CD4-positive, alpha-beta memory T cell (primary cell): ENCODE measurements at places on chromosomes 4 and X. TPM values are rescaled to one million over a fixed set of nuclear protein-coding genes. Genes with fewer than 3 reads are reported as not detected.
A peak's percentile ranks its signal among the peaks of the same experiment; 100 is the strongest.

DNA sequence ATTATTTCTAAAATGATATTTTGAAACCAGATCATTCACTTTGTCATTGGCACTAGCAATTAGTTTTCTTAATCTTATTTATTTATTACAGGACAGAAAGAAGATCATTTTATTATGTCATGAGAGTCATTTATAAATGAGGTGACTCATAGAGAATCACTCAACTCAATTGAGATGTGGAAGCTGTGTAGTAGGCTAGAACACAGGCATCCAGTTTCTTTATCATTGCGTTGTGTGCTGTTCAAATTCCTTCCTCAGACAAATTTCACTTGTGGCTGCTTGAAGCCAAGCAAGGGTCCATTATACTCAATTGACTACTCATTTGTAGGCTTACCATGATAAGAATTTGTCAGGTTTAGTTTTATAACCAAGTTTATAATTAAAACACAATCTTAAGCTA lies 87.6 kb downstream of the MRPL1 start:
- H3K36me3 ChIP-seq: no peaks in the 10 kb centered on the region
- H3K27me3 ChIP-seq: no peaks in the 10 kb centered on the region

Gene RBM46
- total RNA-seq: not detected

Gene ALAS2
- total RNA-seq: not detected

Gene CDX4
- not detected for total RNA-seq

Gene GYPE
- 0.58 TPM for total RNA-seq

- DNase-seq: no peak
- H3K27ac ChIP-seq: no peak overlapping the region
- H3K36me3 ChIP-seq: no peaks in the 10 kb centered on the region
- no peaks in the 10 kb centered on the region for H3K27me3 ChIP-seq
- H3K4me1 ChIP-seq: no peaks in the 10 kb centered on the region
- no peak overlapping the region for H3K4me3 ChIP-seq
Measured at GRCh38 chr4:183541010-183541751, 36.3 kb downstream of the ING2 start.

Gene TCEAL6
- not detected for total RNA-seq

Gene LRP2BP
- total RNA-seq: 1.9 TPM

DNA sequence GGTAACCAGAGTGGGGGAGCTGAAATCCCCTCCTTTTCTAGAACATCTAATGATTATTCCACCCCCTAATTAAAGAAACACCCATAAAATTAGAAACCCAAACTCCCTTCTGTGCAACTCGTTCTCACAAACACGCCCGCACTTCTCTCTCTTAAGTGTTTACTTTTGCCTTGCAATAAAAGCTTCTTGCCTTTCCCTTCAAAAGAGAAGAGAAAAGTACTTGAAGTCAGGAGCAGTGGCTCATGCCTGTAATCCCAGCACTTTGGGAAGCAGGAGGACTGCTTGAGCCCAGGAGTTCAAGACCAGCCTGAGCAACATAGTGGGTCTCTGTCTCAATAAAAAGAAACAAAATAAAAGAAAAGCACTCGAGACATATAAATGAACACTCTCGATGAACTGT lies 3.6 kb upstream of the GPR173 start:
- H3K4me1 ChIP-seq: no peaks in the 10 kb centered on the region
- no peak overlapping the region for H3K4me3 ChIP-seq
- no peak overlapping the region for H3K27ac ChIP-seq
- no peak for DNase-seq
- H3K27me3 ChIP-seq: no peaks in the 10 kb centered on the region

DNA sequence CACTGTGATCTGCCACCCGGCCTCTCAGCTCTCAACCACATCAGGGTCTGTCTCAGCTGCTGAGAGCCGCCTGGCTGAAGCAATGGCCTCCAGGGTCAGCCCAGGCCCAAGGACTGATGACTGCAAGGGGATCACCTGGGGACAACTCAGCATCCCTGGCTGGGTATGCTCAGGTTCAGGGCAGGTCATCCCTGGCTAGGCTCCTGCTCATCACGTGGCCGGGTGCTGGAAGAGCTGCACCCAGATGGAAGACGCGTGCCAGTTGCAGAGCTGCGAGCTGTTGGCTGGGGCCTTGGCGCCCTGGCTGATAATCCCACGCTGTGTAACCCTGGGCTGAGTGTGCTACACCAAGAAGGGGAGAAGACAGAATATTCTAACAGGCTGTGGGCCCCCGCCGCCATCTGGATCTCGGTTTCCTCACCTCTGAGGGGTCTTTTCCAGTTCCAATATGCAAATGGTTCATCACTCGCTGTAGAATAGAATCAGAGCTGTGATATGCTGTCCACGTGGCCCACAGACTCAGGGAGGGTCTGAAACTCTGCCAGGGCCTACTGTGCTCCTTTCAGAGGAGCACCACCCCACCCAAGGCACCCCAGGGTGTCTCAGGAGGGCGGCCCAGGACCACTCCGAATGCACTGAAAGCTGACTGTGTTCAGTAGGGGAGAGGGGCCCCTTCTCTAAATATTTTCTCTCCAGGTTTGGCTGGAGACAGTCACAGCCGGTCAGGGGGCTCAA lies 338.8 kb downstream of the BCOR start:
- no peaks in the 10 kb centered on the region for H3K36me3 ChIP-seq
- no peak overlapping the region for H3K4me3 ChIP-seq
- no peaks in the 10 kb centered on the region for H3K4me1 ChIP-seq

DNA sequence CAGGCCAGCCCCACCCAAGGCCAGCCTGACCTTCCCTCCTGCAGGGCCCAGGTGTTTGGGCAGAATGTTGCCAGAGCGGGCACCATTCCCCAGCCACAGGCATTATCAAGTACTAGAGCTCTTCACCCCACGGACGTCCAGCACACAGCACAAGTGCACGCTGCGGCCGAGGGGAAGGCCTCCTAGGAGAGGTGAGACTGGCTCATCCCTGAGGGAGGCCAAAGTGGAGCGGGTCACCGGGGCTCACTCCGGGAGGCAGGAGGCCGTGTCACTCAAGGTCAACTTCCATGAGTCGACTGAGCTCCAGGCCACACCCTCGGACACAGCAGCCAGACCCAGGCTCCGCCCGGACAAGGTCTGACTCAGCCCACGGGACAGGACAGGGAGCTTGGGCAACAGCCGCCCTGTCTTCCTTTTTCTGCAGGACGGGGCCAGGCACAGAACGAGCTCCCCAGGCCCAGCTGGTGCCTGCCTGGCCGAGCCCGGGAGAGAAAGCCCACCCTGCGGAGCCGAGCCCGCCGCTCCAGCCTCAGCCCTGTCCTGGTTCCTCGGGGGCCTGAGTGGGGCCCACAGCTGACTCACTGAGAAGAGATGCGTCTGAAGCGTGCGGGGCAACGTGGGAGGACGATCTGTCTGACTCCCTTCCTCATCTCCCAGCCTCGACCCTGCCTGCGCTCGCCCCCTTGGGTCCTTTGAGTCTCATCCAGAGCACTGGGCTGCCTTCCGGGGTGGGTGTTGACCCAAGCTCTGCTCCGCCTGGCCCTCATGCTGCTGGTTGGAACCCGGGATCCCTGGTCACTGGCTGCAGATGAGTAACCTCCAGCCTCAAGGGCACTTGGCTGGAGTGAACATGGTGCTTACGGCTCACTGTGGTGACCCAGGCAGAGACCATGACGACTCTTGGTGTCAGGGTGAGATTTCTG lies 1.6 kb downstream of the SLC49A3 start:
- H3K27ac ChIP-seq: no peak overlapping the region
- no peaks in the 10 kb centered on the region for H3K36me3 ChIP-seq
- peaks cover 6% of the 10 kb centered on the region for H3K4me1 ChIP-seq
- no peak for DNase-seq

- no peak overlapping the region for H3K27ac ChIP-seq
- H3K4me1 ChIP-seq: no peaks in the 10 kb centered on the region
- no peaks in the 10 kb centered on the region for H3K36me3 ChIP-seq
- DNase-seq: no peak
Measured at GRCh38 chr4:59818656-59819055, 1381.5 kb upstream of the ADGRL3 start.

DNA sequence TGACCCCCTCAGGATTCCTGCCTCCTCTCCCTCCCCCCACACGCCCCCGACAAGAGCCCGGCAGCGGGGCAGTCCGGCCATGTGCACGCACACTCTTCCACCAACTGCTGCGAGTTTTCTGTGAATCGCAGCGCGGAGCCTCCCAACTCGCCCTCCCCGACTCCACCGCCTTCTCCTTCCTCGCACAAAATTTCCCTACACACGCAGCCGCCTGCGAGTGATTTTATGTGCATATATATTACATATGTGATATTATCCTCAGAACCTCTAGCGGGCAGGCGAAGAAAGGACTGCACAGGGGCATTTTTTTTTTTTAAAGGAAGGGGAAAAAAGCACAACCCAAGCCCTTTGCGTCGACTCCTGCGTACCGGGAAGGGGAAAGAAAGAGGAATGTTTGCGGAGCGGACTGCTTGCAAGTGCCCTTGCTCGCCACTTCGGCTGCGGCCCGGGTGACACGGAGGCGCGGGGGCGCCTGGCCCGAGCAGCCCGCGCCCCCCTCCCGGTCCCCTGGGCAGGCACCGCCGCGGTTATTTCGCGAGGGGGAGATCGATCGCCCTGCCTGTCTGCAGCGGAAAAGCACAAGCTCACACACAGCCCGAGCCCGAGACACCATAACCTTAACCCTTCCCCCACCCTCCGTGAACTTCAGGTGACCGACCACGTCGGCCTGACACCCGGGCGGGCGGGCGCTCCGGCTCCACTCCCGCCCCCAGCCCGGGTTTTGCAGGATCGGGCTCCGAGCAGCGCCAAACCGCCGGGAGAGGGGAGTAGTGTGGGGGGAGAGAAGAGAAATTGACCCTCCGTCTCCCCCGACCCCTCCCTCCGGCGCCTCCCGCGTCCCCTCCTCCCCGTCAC lies 2.3 kb downstream of the ZNF827 start:
- H3K4me1 ChIP-seq: peaks cover 15% of the 10 kb centered on the region
- H3K27me3 ChIP-seq: no peaks in the 10 kb centered on the region
- peak; percentile 68 for DNase-seq
- H3K4me3 ChIP-seq: peak overlapping the region; percentile 73

DNA sequence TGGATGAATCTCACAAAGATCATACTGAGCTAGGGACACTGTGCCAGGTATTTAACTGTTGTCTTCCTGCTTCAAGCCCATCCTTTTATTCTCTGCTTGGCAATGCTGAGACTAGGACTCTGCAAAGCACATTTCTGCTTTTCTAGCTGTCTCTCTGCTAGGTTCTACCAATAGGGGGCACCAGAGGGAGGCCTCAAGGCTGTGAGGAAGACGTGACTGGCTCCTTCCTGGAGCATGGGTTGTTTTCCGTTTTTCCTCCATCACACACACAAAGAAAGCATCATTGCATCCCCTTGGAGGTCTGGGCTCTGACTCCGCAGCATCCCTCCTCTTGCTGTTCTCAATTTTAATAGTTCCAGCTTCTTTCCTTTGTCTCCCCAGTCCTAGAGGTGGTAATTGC lies 10.9 kb upstream of the DCTD start:
- no peak for DNase-seq
- no peaks in the 10 kb centered on the region for H3K27me3 ChIP-seq
- H3K4me3 ChIP-seq: no peak overlapping the region

- H3K4me1 ChIP-seq: no peaks in the 10 kb centered on the region
- H3K4me3 ChIP-seq: no peak overlapping the region
- H3K27me3 ChIP-seq: no peaks in the 10 kb centered on the region
- H3K27ac ChIP-seq: no peak overlapping the region
Measured at GRCh38 chrX:19291086-19291485, 52.6 kb upstream of the PDHA1 start.

GRCh38 chrX:10750581-10750980 lies 130.2 kb upstream of the MID1 start:
- no peak overlapping the region for H3K4me3 ChIP-seq
- H3K27ac ChIP-seq: no peak overlapping the region
- DNase-seq: no peak
- no peaks in the 10 kb centered on the region for H3K36me3 ChIP-seq
- no peaks in the 10 kb centered on the region for H3K27me3 ChIP-seq
- H3K4me1 ChIP-seq: no peaks in the 10 kb centered on the region

DNA sequence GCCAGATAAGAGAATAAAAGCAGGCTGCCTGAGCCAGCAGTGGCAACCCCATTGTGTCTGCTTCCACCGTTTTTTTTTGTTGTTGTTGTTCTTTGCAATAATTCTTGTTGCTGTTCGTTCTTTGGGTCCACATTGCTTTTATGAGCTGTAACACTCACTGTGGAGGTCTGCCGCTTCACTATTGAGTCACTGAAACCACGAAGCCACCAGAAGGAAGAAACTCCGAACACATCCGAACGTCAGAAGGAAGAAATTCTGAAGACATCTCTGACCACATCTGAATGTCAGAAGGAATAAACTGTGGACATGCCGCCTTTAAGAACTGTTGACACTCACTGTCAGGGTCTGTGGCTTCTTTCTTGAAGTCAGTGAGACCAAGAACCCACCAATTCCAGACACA lies 110.5 kb downstream of the PCDH18 start:
- H3K4me3 ChIP-seq: no peak overlapping the region
- H3K27ac ChIP-seq: no peak overlapping the region
- H3K36me3 ChIP-seq: no peaks in the 10 kb centered on the region
- no peak for DNase-seq

GRCh38 chr4:53490965-53491622 lies 100.2 kb downstream of the LNX1 start:
- no peaks in the 10 kb centered on the region for H3K4me1 ChIP-seq
- no peak overlapping the region for H3K27ac ChIP-seq
- no peaks in the 10 kb centered on the region for H3K27me3 ChIP-seq

Gene ETDB
- not detected for total RNA-seq

Gene ANKRD17
- 58.4 TPM for total RNA-seq

Gene ADH1B
- not detected for total RNA-seq

- H3K27me3 ChIP-seq: no peaks in the 10 kb centered on the region
- no peaks in the 10 kb centered on the region for H3K36me3 ChIP-seq
- H3K4me3 ChIP-seq: no peak overlapping the region
- DNase-seq: peak; percentile 17
- H3K27ac ChIP-seq: no peak overlapping the region
Measured at GRCh38 chr4:88244816-88245579, 39.4 kb downstream of the PPM1K start.

- no peak overlapping the region for H3K4me3 ChIP-seq
- no peak overlapping the region for H3K27ac ChIP-seq
- DNase-seq: no peak
Measured at GRCh38 chrX:139949703-139950102, 15.6 kb downstream of the CXorf66 start.

DNA sequence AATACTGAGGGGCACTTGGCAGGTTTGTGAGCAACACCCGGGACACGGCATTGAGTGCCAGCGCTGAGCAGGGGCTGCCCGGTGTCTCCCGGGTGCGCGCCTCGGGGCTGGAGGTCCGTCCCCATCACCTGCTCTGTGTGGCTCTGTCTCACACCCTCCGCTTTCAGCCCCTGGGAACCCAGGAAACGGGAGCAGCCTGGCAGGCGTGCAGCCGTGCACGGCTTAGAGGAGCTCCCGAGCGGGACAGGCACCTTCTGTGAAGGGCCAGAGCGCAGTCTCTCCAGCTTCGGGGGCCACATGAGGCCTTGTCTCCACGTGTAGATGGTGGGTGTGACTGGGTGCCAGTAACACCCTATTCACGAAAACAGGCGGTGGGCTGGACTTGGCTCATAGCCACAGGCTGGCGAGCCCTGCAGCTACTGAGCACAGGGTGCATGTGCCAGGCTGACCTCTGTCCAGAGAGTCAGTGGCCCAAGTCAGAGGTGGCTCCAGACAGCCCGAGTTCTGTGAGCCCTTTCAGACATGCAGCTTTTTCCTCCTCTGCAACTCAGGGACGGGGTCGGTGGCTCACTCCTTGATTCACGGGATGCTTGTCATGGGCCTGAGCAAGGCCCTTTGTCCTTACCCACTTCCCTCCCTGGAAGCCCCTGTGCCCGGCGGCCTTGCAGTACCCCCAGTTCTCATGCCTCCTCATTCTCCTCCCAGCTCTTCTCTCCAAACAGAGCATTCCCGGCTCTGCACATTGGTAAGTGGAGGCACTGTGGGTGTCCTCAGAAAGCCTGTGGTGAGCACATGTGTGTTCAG lies 23.5 kb downstream of the UVSSA start:
- no peaks in the 10 kb centered on the region for H3K36me3 ChIP-seq
- no peak for DNase-seq
- H3K27me3 ChIP-seq: no peaks in the 10 kb centered on the region
- H3K4me3 ChIP-seq: no peak overlapping the region
- no peak overlapping the region for H3K27ac ChIP-seq
- H3K4me1 ChIP-seq: no peaks in the 10 kb centered on the region
